ENCODE measurements at places on chromosomes 1 and 21.

- DNase-seq: no peak
Measured at GRCh38 chr1:174114788-174115448, 44.4 kb upstream of the RABGAP1L start.

DNA sequence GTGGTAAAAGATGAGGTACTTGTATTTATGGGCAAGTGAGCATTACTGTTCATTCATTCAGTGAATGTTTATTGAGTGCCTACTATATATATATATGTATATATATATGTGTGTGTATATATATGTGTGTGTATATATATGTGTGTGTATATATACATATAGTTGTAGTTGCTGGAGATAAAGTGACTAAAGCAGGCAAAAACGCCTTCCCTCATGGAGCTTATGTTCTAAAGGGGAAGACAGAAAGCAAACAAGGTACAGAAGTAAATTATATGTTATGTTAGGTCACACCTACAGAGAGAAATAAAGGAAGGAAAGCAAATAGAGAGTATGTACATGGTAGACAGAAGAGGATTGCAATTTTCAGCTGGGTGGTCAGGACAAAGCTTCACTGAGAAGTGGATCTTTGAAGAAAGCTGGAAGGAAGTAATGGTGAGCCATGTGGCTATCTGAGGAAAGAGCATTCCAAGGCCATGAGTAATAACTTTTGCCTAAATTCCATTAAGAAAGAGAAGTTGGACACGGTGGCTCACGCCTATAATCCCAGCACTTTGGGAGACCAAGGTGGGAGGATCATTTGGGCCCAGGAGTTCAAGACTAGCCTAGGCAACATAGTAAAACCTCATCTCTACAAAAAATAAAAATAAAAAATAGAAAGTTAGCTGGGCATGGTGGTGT is 33.5 kb upstream of the KLF17 start:
- DNase-seq: no peak

GRCh38 chr1:11600836-11601235 is 53.4 kb downstream of the FBXO2 start:
- no peak for DNase-seq

DNA sequence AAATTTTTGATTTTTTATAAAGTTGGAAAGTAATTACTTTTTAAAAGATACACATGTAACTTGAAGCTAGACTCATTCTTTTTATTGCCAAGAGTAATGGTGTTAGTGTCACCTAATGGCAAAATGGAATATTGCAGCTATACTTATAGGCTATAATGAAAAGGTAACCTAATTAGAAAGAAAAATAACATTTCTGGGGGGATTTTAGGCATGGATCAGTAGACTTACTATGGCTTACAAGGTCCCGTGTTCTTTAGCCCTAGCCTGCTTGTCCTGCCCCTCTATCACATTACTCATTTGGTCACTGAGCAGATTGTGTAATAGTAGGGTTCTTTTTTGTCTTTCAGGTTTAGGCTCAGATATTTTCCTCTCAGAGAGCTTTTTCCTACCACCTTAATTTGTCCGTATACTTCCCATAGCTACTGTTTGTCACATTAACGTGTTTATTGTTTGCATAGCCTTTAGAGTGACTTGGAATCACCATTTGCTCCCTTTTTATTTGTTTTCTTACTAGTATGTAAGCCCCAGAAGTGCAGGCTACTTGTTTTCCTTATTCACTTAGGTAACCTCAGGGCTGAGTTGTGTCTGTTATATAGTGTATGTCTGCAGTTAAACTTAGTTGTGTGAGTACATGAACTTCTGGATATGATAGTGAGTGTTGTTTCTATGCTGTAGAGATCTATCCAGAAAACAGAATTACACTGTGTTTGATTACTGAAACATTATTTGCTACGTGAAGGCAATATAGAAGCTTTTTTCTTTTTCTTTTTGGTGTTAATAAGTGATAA is 58.7 kb downstream of the RABGAP1L start:
- no peak for DNase-seq

DNA sequence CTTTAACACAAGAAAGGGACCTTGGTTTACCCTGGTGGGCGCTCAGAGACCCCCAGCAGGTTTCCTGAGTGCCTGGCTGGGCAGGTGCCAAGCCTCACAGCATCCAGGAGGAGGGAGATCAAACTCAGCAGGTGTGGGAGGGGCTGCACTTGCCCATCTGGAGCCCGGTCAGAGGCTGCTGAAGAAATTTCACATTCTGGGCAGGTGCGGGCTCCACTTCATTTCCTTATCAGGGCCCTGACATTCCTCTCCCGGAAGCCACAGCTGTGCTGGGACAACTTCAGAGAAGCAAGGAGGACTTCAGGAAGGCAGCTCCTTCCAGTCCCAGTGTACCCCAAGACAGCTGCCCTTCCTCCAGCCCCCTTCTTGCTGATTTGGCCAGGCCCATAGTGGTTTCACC is 82.9 kb downstream of the ITPKB start:
- no peak for DNase-seq

DNA sequence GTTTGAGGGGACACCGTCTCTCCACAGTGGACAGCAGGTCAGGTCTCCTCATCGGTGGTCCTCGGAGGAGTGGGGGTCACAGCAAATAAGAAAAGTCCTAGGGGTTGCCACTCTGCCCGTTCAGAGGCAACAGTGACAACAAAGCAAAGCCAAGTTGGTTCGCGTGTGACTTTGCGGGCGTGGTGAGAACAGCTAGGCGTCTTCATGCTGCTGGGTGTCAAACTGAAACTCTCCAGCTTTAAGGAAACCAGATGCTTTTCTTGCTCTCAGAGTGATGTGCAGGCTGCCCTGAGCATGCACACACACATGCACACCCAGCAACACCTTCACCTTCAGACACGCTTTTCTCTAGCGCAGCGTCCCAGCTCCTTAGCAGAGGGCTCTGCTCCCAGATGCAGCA is 70.1 kb upstream of the ARHGEF16 start:
- DNase-seq: no peak

DNA sequence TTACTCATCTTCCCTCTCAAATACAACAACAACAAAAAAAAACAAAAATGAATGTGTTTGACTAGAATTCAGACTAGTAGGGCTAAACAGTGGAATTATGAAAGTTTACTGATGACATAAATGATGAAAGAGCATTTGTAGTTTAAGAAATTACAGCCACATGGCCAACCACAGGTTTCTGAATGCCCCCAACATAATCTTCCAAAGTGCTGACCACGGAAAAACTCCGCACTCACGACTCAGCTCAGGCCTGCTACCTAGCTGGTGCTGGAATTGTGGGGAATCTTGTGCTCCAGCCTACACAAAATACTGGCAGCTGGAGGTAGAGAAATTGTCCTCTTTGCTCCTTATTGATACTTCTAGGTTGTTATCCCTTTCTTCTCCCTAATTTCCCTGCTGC is 23.6 kb upstream of the TBX15 start:
- no peak for DNase-seq

DNA sequence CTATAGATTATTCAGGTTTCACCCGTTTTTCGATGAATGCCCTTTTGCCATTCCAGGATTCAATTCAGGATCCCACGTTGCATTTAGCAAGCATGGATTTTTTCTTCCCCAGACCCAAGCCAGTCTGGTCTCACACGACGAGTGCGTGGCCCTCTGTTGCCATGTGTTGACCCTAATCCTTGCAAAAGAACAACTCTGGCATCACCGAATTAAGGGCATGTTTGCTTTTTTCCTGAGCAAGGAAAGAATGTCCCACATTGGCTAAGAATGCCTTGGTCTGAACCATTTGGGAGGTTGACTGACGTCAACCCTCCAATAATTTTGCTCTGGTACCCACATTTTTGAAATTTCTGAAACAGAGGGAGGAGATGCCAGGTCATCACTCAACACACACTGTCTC is 153.0 kb upstream of the WNT4 start:
- DNase-seq: no peak

DNA sequence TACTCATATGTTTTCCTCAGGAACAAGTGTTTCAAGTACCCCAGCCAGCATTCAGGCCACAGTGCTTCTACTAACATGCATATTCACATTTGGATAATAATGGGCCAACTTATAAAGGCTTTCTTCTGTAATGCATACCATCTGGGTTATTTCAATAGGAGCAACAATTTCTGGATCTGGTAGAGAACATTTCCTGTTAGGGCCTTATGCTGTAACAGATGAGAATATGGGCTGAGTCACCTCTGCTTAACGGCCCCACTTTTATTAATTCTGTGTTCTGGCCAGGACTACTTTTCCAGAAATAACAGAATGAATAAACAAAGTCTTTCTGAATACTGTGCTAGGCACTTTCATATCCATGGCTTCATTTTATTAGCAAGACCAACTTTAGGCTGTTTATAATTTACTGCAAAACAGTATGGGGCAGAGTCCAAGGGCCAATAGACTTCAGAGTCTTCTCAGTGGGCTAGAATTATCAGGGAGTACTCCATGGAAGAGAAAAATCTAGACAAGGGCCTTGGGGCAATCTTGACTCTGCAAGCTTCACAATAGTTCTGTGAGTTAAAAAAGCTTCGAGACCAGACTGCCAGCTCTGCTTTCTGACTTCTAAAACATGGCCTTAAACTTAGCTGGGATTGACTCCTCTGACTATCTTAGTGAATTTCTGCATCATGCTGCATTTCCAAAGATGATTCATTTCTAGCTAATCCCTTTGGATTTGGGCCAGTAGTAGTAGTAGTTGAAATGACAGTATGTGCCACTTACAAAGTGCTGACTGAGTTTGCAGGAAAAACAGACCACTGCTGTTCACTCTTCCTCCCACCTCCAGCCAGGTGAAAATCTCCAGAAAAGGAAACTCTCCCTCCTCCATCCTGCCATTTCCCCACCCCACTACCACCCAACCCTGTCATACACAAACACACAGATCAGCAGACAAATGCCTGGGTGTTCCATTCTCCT is 8.2 kb upstream of the SSX2IP start:
- DNase-seq: no peak

DNA sequence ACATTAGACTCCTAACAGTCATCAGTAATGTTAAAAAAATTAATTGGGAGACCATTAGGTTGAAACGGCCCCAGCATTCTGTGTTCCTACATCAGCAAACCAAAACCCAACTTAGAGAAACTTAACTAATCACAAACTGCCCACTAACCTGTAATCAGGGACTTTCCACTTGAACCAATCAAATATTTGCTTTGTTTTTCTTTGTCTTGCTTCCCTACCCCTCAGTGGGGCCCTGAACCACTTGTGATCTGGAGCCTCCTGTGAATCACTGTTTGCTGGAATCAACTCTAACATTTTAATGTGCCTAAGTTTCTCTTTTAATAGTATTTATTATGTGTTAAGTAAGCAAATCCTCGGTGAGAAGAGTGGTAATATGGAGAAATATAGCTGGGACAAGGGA is 64.0 kb downstream of the ABCA4 start:
- DNase-seq: no peak

DNA sequence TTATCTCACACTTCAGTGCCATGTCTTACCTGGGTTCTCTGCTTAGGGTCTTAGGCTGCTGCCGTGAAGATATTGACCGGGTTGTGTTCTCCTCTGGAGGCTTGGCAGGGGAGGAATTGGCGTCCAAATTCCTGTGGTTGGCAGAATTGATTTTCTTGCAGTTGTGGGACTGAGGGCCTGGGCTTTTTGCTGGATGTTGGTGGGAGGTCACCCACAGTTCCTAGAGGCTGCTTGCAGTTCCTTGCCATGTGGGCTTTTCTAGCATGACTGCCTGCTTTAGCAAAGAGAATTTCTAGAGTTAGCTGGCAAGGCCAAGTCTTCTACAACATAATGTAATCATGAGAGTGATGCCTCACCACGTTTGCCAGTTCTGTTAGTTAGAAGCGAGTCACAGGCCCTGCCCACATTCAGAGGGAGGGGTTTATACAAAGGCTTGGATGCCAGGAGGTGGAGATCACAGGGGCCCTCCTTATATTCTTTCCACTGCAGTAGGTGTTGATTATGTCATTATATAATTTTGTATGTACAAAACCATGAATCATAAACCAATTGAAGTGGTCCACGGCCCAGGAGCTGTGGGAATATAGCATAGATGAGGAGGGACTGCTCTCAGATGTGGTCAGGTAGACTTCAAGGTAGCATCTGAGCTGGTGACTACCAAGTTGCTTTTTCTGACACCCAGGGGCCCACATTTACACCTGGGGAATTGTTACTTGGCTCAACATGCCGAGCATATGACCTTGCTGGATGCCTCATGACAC is 6.6 kb downstream of the UBL4B start:
- DNase-seq: no peak

- DNase-seq: peak; percentile 58
Measured at GRCh38 chr1:62327360-62328055, 8.3 kb upstream of the KANK4 start.

- no peak for DNase-seq
Measured at GRCh38 chr1:145891143-145891542, 5.5 kb upstream of the ANKRD35 start.

GRCh38 chr1:8439015-8439702 is 121.2 kb downstream of the SLC45A1 start:
- DNase-seq: peak; percentile 84

GRCh38 chr1:89948722-89949345 is 46.1 kb upstream of the ZNF326 start:
- no peak for DNase-seq

Measured in right forelimb (tissue), 1 donor.